Stimulated activated CD8-positive, alpha-beta memory T cell treated with anti-CD3 and anti-CD28 coated beads, Interleukin-4, amount 100 ng/mL, for 1 hour (primary cell): ENCODE measurements at places on chromosomes 5 and 9.

DNA sequence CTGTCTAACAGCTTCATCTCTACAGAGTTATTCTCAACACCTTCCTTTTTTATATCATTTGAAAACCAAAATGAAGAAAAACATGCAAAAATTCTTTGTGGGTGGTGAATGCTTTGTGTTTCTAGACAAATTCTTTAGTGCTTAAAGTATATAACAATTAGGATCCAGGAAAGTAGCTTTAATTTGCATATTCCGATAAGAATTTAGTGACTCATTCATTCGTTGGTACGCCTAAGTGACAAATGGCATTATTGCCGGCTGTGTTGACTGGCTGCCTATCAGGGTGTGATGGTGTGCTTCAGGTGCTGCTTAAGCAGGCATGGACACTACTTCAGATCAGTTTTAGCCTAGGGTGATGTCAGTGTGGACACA is 35.2 kb downstream of the LMNB1 start:
- DNase-seq = no peak

DNA sequence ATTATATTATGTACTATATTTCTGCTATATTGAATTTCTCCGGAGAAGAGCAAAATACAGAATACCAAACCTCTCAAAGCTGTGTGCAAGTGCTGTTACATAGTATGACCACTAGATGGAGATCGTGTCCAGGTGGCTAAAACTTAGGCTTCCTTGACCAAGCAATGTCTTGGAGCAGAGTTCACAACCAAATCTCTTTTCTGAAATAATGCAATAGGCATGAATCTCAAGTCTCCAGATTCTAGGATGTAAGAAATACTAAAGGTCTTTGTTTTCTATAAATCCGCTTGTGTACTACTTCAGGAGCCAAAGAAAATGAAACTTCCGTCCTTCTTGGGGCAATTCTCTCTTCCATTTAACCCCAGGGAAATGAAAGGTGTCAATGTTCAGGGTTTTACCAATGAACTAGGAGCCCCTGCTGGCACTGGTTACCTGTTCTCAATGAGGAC is 181.5 kb upstream of the RAI14 start:
- no peak for DNase-seq

- DNase-seq = no peak
Measured at GRCh38 chr5:75320371-75320770, 16.6 kb upstream of the HMGCR start.

GRCh38 chr5:116484645-116485044 is 90.0 kb downstream of the SEMA6A start:
- DNase-seq = no peak

GRCh38 chr5:78526049-78526525 is 122.5 kb downstream of the LHFPL2 start:
- no peak for DNase-seq

- no peak for DNase-seq
Measured at GRCh38 chr5:127506616-127507015, 10.8 kb upstream of the PRRC1 start.

- no peak for DNase-seq
Measured at GRCh38 chr5:175842951-175843793, 28.2 kb upstream of the CPLX2 start.

GRCh38 chr9:73219985-73220626 is 68.4 kb downstream of the ANXA1 start:
- no peak for DNase-seq

DNA sequence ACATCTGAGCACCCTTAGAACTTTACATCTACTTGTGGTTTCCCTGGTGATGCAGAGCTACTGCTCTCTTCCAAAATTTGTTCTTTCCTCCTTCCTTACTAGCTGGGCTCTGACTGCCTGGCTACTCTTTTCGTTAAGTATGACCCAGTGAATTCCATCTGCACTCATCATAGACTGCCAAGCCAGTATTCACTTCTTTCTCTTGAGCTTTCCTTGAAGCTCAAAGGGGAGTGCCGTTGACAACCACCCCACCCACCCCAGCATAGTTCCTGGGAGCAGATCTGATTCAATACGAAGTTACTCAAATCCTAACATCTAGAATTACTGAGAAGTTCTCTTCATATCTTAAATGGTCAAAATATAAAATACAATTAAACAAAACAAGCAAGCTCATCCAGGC is 190.5 kb downstream of the ADAMTS12 start:
- no peak for DNase-seq
